ENCODE measurements at places on chromosomes 5 and 9.

DNA sequence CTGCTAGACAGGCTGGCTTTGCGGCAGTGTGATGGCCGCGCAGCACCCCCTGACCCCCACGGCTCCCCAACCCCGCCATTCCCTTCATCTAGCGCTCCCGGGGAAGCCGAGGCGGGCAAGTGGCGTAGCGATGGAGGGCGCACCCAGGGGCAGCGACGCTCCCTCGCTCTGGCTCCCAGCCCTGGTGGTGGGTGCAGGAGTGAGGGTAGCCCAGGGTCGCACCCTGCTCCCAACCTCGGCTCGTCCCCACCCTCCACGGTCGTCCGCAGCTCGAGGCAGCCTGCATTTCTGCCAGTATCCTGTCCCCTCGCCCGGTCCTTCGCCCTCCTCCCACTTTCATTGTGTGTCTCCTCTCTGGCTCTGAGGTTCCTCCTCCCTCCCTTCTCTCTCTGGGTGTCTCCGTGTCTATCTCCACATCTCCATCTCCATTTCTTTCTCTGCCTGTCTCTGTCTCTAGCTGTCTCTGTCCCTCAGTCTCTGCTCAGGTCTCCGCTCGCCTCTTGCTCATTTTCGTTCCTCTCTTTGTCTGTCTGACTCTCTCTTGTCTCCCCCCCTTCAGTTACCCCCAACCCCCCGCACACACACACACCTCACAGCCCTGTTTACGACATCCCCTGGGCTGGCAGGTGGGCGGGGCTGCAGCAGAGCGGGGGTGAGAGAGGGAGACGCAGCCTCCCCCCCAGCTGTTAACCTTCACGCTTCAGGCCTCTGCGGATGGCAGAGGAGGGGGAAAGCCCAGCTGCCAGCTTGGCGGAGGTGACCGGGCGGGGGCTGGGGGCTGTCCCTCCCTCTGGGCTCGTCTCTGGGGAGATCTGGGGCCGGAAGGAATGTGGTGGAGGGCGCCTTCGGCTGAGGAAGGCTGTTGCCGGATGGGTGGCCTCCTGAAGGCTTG, 48.7 kb upstream of the PSD2 start:
- peak; percentile 61 for DNase-seq

DNA sequence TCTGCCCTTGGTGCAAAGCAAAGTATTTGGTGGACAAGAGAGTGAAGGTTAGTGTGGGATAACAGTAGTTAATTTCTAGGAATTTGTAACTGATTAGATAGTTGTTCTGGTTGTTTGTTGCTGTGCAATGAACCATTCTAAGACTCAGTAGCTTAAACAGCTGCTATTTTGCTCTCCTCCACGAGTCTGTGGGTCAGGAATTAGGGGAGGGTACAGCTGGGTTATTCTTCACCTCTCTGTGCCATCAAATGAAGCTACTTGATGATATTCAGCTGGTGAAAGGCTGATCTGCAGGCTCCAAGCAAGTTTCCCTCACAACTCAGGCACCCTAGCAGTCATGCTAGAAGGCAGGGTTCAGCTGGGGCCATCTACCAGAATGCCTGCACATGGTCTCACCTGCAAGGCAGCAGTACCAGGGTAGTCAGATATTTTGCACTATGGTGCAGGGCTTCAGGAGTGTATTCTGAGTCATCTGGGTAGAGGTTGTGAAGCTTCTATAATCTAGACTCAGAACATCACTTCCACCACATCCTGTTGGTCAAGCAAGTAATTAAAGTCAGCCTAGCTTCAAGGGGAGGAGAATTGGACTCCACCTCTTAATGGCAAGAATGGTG, 159.5 kb upstream of the SLC28A3 start:
- DNase-seq, result no peak

GRCh38 chr5:313265-313664, 8.2 kb upstream of the AHRR start:
- DNase-seq, result no peak

- no peak for DNase-seq
Measured at GRCh38 chr9:17017931-17018491, 116.8 kb upstream of the CNTLN start.

DNA sequence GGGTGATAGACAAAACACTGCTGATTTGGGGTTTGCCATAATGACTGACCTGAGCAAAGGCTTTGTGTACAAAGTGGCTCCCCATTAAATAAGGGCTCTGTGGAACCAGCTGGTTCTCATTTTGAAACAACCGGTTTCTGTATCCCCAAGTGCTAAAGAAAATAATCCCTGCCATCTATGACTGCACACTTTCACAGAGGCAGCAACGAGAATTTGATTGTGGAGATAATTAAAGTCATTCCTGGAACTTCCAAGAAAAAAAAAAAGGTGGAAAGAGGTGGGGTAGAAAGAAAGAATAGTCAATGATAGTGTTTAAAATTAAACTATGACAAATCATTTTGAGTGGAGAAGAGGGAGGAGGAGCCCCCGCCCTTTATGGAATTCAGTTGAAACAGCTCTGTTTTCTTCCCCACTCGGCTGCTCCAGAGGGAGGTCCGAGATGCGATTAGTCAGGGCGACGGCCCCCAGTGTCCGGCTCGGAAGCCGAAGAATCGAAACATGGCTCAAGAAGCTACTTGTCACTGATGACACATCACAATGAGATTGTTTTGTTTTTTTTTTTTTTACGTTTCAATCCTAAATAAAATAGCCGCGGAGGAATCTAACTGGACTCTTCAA, 38.4 kb downstream of the EBF1 start:
- no peak for DNase-seq

- DNase-seq, result no peak
Measured at GRCh38 chr5:163105456-163105855, 331.9 kb upstream of the CCNG1 start.

DNA sequence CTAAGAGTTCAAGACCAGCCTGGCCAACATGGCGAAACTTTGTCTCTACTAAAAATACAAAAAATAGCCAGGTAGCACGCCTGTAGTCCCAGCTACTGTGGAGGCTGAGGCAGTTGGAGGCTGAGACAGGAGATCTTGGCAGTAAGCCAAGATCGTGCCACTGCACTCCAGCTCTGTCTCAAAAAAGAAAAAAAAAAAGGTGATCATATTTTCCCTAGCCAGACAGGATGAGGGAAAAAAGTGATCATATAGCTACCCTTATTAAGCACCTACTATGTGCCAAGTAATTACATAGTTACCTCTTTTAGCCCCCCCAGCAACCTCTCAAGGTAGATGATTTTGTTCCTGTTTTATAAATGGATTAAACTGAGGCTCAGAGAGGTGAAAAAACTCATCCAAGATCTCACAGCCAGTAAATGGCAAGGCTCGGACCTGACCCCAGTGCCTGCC, 18.1 kb upstream of the RPL26L1 start:
- no peak for DNase-seq

- no peak for DNase-seq
Measured at GRCh38 chr9:79154806-79155205, 417.0 kb upstream of the TLE4 start.
